Spinal cord (tissue), 10 donors: ENCODE measurements at places on chromosomes 5 and 9. TPM values are rescaled to one million over a fixed set of nuclear protein-coding genes. Genes with fewer than 3 reads are reported as not detected.
A peak's percentile ranks its signal among the peaks of the same experiment; 100 is the strongest.

DNA sequence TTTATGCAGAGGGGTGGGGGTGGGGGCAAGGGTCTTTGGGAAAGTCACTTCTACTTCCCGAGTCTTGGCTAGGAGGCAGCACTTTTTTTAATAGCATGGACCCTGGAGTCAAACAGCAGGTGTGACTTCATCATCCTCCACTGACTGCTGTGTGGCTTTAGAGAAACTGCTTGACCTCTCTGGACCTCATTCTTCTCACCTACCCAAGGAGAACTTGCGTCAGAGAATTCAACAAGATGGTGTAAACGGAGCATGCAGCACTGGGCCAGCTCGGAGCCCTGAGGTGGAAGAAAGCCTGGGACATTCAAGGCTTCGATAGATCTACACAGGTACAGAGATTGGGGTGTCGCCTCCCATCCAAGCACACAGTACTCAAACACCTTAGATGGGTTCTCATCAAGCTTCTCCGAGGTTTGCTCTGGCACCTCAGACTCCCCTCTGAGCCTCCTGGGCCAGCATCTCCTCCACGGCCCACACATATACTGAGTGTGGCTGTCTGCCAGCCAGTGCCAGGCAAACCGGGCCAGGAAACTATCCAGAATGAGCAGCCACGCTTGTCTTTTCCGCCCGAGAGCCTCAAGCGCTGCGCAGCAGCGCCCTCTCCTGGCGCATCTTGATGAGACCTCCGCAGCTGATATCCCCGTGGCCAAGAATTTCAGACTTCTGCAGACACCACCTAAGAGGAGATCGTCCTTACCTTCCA, 4.6 kb upstream of the SLC25A48 start:
- no peaks in the 10 kb centered on the region for H3K36me3 ChIP-seq
- no peak overlapping the region for H3K4me3 ChIP-seq
- peaks cover 47% of the 10 kb centered on the region for H3K4me1 ChIP-seq
- no peak overlapping the region for H3K27ac ChIP-seq
- peaks cover 26% of the 10 kb centered on the region for H3K27me3 ChIP-seq
- peak; percentile 90 for DNase-seq

The LCN10 gene
- not detected for polyA plus RNA-seq

The DOCK8 gene
- polyA plus RNA-seq = 10.6 TPM

- H3K36me3 ChIP-seq = peaks cover 62% of the 10 kb centered on the region
- H3K27me3 ChIP-seq = no peaks in the 10 kb centered on the region
- no peak for DNase-seq
- peak overlapping the region; percentile 90 for H3K27ac ChIP-seq
- H3K4me3 ChIP-seq = peak overlapping the region; percentile 64
Observed at GRCh38 chr9:136049491-136050265, 45.4 kb downstream of the NACC2 start.

DNA sequence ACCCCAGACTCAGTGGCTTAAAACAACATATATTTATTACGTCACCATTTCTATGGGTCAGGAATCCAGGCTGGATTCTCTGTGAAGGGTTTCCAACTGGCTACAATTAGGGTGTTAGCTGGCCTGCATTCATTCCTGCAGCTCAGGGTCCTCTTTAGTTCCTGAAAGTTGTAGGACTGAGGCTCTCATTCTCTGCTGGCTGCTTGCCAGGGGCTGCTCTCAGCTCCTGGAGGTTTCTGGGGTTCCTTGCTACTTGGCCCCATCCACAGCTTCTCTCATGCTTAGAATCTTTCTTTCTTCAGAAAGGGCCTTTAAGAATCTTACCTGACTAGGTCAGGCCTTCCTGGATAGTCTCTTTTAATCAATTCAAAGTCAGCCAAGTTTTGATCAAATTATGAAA, 424.6 kb downstream of the GADD45G start:
- no peak overlapping the region for H3K27ac ChIP-seq
- no peak for DNase-seq
- no peaks in the 10 kb centered on the region for H3K27me3 ChIP-seq
- H3K36me3 ChIP-seq = no peaks in the 10 kb centered on the region
- no peak overlapping the region for H3K4me3 ChIP-seq

DNA sequence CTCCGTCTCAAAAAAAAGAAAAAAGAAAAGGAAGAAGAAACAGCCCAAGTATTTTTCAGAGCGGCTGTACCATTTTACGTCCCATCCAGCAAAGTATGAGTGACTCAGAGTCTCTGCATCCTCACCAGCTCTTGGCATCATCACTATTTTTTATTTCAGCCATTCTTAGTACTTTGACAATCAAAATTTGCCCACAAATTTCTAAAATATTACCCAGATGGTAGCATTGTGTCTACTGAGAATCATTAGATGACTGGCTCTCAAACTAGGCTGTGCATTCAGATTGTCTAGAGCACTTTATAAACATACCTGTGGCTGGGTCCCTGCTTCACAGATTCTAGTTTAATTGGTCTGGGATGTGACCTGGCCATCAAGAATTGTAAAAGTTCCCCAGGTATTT, 21.6 kb upstream of the MELK start:
- H3K4me3 ChIP-seq = no peak overlapping the region
- no peaks in the 10 kb centered on the region for H3K36me3 ChIP-seq
- H3K4me1 ChIP-seq = no peaks in the 10 kb centered on the region
- DNase-seq = no peak
- H3K27ac ChIP-seq = no peak overlapping the region
- H3K27me3 ChIP-seq = no peaks in the 10 kb centered on the region

DNA sequence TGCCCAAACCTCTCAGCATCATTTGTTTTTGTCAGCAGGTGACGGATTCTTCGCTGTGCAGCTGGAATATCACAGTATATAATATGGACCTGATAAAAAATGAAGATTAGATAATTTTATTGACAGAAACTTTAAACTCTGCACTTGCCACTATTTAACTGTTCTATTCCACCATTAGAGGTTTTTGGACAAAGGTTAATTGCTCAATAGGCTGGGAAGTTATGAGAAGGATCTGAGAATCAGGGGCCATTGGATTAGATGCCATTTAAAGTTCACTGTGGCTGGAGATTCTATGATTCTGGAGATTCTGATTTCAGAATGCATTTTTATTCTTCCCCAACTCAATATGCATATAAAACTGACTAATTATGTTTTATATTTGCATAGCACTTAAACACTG, 59.8 kb upstream of the ANXA1 start:
- H3K4me1 ChIP-seq = no peaks in the 10 kb centered on the region
- H3K27me3 ChIP-seq = no peaks in the 10 kb centered on the region
- DNase-seq = no peak
- H3K4me3 ChIP-seq = no peak overlapping the region

GRCh38 chr9:94145640-94146039, 61.4 kb downstream of the PTPDC1 start:
- H3K4me3 ChIP-seq = no peak overlapping the region
- DNase-seq = no peak
- H3K4me1 ChIP-seq = peaks cover 19% of the 10 kb centered on the region
- no peaks in the 10 kb centered on the region for H3K36me3 ChIP-seq
- no peaks in the 10 kb centered on the region for H3K27me3 ChIP-seq

DNA sequence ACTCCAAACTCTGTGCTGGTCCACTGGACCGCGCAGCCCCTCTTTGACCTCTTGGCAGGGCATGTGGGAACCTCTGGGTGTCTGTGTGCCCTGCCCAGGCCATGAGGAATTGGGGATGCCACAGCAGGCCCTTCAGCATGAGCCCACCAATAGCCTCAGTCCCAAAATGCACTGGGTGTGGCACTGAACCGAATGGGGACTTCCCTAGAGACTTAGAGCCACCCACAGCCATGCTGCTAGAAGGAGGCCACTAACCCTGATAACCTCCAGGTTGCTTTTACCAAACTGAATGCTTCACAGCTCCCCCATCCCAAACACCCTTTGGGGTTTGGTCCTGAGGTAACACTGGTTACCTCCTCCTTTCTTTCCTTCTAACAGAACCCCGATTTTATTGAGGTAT, 302.7 kb downstream of the PIK3R1 start:
- no peaks in the 10 kb centered on the region for H3K36me3 ChIP-seq
- no peaks in the 10 kb centered on the region for H3K4me1 ChIP-seq
- no peak for DNase-seq
- H3K4me3 ChIP-seq = no peak overlapping the region
- H3K27ac ChIP-seq = no peak overlapping the region

- DNase-seq = peak; percentile 84
- peaks cover 21% of the 10 kb centered on the region for H3K4me1 ChIP-seq
- H3K27me3 ChIP-seq = peaks cover 17% of the 10 kb centered on the region
- peak within 1 kb of the TSS; percentile 33 for H3K27ac ChIP-seq
Observed at GRCh38 chr5:59893429-59894227, at the start of gene PDE4D. PDE4D (minus strand) TSS chr5:59893726.

The FBN2 gene
- 11.9 TPM for polyA plus RNA-seq

GRCh38 chr5:74938250-74938933, 72.2 kb upstream of the FAM169A start:
- no peak for DNase-seq
- no peaks in the 10 kb centered on the region for H3K36me3 ChIP-seq
- no peak overlapping the region for H3K27ac ChIP-seq
- H3K4me1 ChIP-seq = peaks cover 3% of the 10 kb centered on the region
- H3K4me3 ChIP-seq = no peak overlapping the region
- no peaks in the 10 kb centered on the region for H3K27me3 ChIP-seq

DNA sequence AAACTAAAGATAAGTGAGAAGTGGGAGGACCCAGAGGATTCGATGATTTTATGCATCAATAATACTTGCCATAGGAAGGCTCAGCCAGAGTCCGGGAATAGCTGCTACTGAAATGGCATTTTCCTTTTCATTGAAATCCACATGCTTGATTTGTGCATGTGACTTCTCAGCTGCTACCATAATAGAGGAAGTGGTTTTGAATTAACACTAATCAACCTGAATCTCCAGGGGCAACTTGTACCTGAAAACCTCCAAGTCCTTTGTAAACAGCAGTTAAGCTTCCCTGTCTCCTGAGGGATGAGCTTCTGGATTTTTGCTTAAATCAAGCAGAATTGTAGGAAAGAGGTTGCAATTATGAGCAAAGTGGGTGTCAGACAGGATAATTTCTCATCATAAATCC, 124.9 kb downstream of the PPP2R2B start:
- no peak for DNase-seq
- H3K4me1 ChIP-seq = peaks cover 3% of the 10 kb centered on the region
- no peaks in the 10 kb centered on the region for H3K27me3 ChIP-seq
- no peak overlapping the region for H3K4me3 ChIP-seq

DNA sequence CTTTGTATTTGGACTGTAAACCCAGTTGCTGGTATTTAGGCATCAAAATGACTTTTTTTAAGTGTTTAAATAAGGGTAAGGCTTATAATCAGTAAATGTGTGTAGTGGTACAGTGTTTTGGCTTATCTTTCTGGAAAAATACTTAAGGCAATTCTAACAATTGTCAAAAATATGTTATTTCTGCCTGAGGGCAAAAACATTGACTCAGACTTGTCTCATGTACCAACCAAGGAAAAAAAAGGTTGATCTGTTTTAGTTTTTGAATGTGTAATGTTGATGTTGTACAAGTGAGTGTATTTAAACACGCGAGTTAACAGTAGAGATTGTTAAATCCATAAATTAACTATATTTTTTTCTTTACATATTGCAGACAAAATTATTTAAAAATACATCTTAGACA, 277.8 kb upstream of the TYRP1 start:
- H3K36me3 ChIP-seq = no peaks in the 10 kb centered on the region
- H3K27ac ChIP-seq = no peak overlapping the region
- H3K27me3 ChIP-seq = no peaks in the 10 kb centered on the region
- H3K4me1 ChIP-seq = no peaks in the 10 kb centered on the region

- no peaks in the 10 kb centered on the region for H3K27me3 ChIP-seq
- H3K27ac ChIP-seq = no peak overlapping the region
- peaks cover 4% of the 10 kb centered on the region for H3K4me1 ChIP-seq
- H3K36me3 ChIP-seq = no peaks in the 10 kb centered on the region
Observed at GRCh38 chr9:34362614-34363214, 14.0 kb downstream of the MYORG start.

GRCh38 chr9:27572918-27573633, at the start of gene C9orf72:
C9orf72 (minus strand) TSS chr9:27573481; CDS start chr9:27567120, 6,361 bp downstream.
- H3K27ac ChIP-seq = peak within 1 kb of the TSS; percentile 98
- H3K36me3 ChIP-seq = no peaks in the 10 kb centered on the region
- H3K4me3 ChIP-seq = peak within 1 kb of the TSS; percentile 72

- no peak overlapping the region for H3K4me3 ChIP-seq
- no peaks in the 10 kb centered on the region for H3K36me3 ChIP-seq
- no peaks in the 10 kb centered on the region for H3K27me3 ChIP-seq
- H3K4me1 ChIP-seq = no peaks in the 10 kb centered on the region
Observed at GRCh38 chr5:135705141-135705631, 126.4 kb upstream of the CXCL14 start.

The CDH10 gene
- polyA plus RNA-seq = 29.5 TPM

DNA sequence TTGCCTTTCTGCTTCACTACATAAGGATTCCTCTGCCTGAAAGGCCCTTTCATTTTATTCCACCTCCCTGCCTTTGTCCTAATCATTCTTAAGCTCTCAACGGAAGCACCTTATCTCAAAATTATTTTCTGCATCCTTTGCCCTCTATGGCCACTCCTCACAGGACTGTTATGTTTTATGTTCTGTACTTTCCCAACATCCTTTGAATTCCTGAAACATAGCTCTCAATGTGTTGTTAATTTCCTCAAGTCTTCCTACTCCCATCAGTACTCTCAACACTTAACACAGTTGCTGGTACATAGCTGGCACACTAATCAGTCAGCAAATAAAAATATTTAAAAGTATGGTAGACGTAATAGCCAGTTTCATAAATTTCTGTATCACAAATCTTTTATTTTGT, 193.0 kb downstream of the RFX3 start:
- H3K27ac ChIP-seq = no peak overlapping the region
- DNase-seq = no peak
- no peak overlapping the region for H3K4me3 ChIP-seq
- H3K27me3 ChIP-seq = no peaks in the 10 kb centered on the region
- no peaks in the 10 kb centered on the region for H3K4me1 ChIP-seq
- H3K36me3 ChIP-seq = peaks cover 4% of the 10 kb centered on the region

- H3K36me3 ChIP-seq = no peaks in the 10 kb centered on the region
- H3K27me3 ChIP-seq = peaks cover 7% of the 10 kb centered on the region
- DNase-seq = peak; percentile 68
- peaks cover 10% of the 10 kb centered on the region for H3K4me1 ChIP-seq
- peak overlapping the region; percentile 43 for H3K4me3 ChIP-seq
Observed at GRCh38 chr5:179530069-179530998, 20.0 kb upstream of the RUFY1 start.

DNA sequence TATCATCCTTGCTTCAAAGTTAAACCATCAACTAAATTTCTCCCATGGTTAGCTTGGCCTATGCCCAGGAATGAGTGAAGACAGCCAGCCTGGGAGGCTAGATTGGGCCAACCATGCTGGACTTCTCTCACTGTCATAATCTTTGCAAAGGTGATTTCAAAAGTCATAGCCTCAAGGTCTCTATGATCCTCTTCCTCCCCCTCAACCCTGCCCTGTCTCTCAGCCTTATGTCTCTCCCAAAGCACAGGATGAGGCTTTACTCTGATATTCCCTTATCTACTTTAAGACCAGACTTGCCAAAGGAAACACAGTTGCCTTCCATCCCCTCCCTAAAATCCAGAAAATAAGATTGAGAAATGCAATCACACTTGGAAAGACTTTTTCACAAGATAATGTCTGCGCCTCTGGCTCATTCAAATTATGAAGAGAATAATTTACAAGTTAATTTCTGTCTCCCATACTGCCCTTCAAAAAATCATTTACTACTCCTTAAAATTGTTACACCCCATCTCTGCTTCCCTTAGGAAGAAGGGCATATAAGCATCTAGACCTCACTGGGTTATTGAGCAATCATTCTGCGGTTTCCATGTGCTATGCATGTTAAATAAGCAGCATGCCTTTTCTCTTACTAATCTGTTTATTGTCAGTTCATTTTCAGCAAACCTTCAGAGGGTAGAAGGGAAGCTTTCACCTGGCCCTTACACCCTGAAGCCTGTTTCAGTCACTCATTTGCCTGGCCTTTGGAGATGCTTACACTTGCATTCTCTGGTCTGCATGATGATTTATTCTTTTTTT, 113.8 kb upstream of the ANKRD55 start:
- H3K27ac ChIP-seq = no peak overlapping the region
- no peaks in the 10 kb centered on the region for H3K4me1 ChIP-seq
- H3K27me3 ChIP-seq = no peaks in the 10 kb centered on the region
- no peaks in the 10 kb centered on the region for H3K36me3 ChIP-seq
- no peak overlapping the region for H3K4me3 ChIP-seq
- DNase-seq = peak; percentile 62

The PCDHB5 gene
- 6.6 TPM for polyA plus RNA-seq

The WWC1 gene
- polyA plus RNA-seq = 38.7 TPM
